Occipital lobe (tissue), 3 donors: ENCODE measurements at places on chromosomes 4 and X.

GRCh38 chrX:43703211-43703791, 47.2 kb downstream of the MAOA start:
- no peak for DNase-seq

DNA sequence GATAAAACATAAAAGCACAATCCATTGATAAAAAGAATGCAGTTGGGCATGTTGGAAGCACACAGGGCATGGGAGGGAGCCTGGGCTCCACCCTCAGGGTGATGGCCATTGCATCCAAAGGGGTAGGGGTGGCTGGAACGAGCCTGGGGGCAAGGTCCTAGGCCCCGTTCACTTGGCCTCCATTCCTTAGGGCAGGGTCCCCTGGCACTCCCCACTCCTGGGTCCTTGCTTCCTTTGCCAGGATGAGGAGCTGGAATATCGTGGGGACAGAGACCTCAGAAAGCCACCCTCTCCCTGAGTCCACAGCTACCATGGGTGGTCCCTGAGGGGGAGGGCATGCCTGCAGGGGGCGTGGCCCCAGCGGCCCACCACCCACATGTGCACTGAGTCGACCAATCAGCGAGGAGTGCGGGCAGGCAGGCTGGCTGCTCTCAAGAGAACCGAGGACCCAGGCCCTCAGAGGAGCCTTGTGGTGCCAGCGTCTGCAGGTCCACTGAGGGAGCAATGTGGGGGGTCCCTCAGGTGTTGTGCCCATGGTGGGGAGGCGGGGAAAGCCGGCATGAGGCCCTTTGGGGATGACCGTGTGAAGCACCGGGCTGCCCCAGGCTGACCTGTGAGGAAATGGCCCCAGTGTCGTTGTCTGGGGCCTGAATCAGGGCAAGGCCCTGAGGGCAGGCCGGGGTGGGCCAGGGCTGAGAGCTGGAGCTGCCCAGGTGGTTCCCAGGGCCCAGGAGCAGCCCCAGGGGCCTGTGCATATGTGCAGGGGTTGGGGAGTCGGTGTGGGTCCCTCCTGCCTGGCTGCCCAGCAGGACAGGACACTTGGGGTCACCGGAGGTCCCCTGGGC, 78.6 kb upstream of the AMELX start:
- DNase-seq: no peak

DNA sequence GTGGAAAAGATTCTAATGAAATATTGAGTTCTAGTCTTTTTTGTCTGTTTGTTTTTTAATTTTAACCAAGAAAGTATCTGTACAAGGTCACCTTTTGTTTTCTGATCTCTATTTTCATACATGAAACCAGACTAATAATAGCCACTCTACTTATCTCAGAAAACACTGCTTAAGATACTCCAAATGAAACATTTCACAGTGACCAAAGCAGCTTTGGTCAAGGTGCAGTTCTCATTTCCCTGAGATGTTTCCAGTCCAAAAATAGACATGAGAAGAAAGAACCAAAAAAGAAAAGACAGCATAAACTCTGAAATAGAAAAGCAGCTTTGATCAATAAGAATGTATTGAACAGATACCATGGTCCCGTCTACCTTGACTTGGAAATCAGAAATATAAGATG, 782.8 kb downstream of the RAB28 start:
- no peak for DNase-seq

- DNase-seq: no peak
These were observed 1181.2 kb downstream of the ARAP2 start for GRCh38 chr4:35063031-35063570.

- DNase-seq: no peak
These were observed 141.3 kb downstream of the NR3C2 start for GRCh38 chr4:148300877-148301276.

GRCh38 chrX:136767104-136767941, 13.4 kb downstream of the ARHGEF6 start:
- peak; percentile 29 for DNase-seq

- DNase-seq: no peak
These were observed 6.7 kb downstream of the FGFBP2 start for GRCh38 chr4:15956179-15956850.

DNA sequence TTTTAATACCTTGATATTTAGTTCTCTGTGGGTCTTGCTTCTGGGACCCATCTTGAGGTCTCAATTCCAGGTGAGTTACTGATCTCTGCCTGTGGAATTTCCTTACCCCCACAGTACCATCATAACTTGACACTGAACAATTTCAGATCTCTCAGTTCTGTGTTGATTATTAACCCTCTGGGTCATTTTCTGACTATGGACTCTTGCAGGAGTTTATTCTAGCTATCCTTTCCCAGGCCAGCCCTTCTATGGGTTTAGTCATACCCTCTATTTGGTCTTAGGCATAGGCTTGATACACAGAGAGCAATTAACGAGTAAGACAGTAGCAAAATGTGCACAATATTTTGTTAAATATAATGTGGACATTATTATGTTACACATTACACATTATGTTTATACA, 3.7 kb upstream of the SPARCL1 start:
- DNase-seq: no peak

- no peak for DNase-seq
These were observed 105.0 kb downstream of the MFAP3L start for GRCh38 chr4:169921237-169921636.

DNA sequence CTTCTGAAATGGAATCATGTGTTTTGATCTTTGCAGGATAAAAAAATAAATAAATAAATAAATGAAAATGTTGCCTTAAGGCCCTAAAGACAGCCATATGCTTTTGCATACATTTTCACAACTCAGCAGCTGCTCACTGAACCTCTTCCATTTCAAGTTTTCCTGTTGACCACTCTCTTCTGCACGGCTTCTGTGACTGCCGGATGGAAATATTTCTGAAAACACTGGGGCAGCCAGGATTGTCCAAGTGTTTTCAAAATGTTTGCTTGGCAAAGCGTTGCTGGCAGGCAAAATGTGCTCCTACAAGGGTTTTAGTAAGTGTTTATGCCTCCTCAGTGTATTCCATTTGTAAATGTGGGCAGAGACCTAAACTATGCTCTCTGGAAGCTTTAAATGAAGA, 208.1 kb upstream of the IL1RAPL1 start:
- DNase-seq: no peak

DNA sequence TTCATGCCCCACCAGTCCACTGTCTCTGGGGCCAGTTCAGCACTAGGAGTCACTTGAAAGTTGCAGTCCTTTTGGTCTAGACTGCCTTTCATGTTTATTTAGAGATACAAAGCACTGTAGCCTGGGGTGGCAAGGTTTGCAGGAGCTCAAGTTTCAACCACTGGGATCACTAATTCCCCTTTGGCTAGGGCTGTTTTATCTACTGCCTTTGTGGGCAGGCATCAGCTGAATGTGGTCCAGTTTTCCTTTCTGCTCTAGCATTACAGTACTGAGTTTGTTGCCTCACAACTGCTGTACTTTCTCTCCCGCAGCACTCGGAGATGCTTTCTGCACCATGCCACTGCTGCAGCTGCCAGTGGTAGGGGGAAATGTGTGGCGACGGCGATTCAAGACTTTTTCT, 222.3 kb upstream of the HDX start:
- no peak for DNase-seq

DNA sequence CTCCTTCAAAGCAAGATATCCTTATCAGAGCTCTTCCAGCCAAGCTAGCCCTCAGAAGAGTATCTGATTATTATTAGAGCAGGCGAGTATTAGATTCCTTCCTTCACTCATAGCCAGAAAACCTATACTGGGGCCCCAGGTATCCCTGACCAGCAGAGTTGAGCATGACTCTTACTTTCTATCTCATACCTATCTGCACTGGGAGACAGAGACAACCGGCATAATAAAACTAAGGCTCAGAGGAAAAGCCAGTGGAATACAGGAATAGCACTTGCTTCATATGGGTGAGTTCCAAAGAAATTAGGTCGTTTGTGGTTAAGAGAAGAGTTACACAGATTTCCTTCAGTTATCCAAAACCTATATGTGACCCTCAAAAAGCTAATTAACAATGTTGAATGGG, 41.8 kb upstream of the COX7B2 start:
- DNase-seq: no peak

DNA sequence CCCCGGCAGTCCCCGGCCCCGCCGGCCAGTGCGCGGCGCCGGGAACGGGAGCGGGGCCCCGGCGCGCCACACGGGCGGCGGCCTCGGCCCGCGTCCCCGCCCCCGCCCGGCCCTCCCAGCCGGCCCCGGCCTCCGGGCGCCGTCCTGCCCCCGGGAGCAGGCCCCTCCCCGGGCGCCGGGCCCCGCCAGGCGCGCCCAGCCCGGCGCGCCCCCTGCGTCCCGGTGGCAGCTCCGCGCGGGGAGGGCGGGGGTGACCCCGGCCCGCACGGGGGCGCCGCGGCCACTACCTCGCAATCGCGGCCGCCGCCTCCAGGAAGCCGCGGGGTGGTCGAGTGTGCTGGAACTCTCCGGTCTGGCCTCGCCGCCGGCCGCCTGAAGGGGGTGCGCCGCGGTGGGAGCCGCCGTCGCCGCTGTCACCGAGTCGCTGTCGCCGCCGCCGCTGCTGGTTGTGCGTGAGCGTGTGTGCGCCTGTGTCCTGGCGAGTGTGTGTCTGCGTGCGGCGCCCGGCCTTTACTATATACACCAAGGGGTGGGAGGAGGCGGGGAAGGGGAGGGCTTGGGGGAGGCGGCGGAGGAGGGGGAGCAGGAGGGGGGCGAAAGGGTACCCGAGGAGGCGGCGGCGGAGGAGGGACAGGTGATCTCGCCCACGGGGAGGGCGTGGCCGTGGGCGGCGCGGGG, at the start of gene RAI2:
Gene RAI2, minus strand, starts transcription at position 488 of the 678 bp plus-strand sequence. CDS start 59,288 bp downstream, outside the sequence.
- peak; percentile 3 for DNase-seq

GRCh38 chr4:188704288-188704687, 565.0 kb downstream of the TRIML1 start:
- DNase-seq: no peak
